H4 (cell line): ENCODE measurements at places on chromosomes 7 and 10. TPM values are rescaled to one million over a fixed set of nuclear protein-coding genes. Genes with fewer than 3 reads are reported as not detected.
A peak's percentile ranks its signal among the peaks of the same experiment; 100 is the strongest.

CAV2 gene
- total RNA-seq, result 59.4 and 67.2 TPM in 2 replicates

OR2A7 gene
- total RNA-seq, result not detected in 2 replicates

ANKRD1 gene
- total RNA-seq, result 5.8 and 6.0 TPM in 2 replicates

SORBS1 gene
- 1.4 and 4.0 TPM in 2 replicates for total RNA-seq

DNA sequence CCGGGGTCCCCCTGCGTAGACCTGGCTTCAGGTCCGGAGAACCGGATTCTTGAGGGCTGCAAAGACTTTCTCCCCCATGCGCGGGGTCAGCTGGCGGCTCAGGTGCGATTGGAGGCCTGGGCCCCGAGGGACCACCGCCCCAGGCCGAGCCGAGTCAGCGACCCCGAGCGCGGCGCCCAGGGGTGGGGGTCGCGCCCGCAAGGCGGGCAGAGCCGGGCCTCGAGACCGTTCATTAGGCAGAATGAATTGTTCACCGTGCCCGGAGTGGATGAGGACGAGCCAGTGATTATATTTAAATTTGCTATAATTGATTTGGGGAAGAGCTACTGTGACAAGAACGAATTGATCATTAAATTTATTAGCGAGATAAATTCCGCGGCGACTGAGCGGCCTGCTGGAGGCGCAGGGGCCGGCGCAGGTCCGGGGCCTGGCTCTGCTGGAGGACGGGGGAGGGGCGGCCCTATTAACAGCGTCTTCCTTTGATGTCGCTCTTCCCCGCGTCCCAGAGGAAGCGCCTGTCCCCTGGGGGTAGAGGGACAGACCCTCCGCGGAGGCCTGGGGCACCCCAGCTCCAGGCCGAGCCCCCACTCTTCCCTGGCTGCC, 7.5 kb downstream of the MNX1 start:
- DNase-seq, result no peak

GRCh38 chr7:91287371-91288084, 23.3 kb downstream of the FZD1 start:
- no peak for DNase-seq

DNA sequence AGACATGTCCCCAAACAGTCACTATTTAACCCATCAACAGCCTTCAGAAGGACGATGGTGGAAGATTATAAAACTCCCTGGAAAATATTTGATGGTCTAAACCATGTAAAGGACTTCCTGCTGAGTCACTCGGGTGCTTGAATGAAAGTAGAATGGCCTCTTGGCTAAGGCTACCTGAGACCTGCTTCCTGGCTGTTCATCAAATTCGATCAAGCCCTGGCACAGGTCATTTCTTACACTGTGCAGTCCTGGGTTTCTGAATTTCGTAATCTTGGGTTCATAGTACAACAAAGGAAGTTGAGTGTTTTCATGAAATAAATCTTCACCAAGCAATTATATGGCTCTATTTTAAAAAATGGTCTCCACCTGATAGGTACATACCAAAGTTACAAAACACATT, 260.3 kb upstream of the RNF32 start:
- DNase-seq, result no peak

- DNase-seq, result peak; percentile 93
Measured at GRCh38 chr7:155951554-155952158, 139.4 kb upstream of the SHH start.

GRCh38 chr7:964401-965231, 10.1 kb upstream of the ADAP1 start:
- DNase-seq, result no peak

GRCh38 chr7:87600130-87601124, at the start of gene ABCB1:
ABCB1 (minus strand) TSS chr7:87600884; CDS start chr7:87600184, 700 bp downstream.
- DNase-seq, result peak; percentile 77

DNA sequence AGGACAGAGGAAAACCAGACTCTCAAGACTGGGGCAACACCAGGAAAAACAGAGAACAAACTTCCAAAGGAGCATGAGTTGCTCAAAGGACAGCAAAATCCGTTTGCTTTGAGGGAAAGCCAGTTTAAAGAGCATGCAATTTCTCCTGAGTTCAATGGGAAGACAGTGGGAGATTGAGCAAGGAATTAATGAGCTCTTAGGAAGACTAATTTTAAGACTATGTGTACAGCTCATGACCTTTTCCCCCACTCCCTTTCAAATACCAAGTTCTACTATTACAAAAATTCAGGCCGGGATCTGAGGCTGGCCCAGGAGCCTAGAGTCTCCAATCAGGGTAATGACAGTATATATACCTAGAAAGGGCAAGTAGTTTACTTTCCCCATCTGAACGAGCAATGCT, 79.2 kb downstream of the EPDR1 start:
- no peak for DNase-seq
